NCI-H1436 treated with DMSO at 0.1 percent for 48 hours (cell line): ENCODE measurements at places on chromosomes 2 and 18.

DNA sequence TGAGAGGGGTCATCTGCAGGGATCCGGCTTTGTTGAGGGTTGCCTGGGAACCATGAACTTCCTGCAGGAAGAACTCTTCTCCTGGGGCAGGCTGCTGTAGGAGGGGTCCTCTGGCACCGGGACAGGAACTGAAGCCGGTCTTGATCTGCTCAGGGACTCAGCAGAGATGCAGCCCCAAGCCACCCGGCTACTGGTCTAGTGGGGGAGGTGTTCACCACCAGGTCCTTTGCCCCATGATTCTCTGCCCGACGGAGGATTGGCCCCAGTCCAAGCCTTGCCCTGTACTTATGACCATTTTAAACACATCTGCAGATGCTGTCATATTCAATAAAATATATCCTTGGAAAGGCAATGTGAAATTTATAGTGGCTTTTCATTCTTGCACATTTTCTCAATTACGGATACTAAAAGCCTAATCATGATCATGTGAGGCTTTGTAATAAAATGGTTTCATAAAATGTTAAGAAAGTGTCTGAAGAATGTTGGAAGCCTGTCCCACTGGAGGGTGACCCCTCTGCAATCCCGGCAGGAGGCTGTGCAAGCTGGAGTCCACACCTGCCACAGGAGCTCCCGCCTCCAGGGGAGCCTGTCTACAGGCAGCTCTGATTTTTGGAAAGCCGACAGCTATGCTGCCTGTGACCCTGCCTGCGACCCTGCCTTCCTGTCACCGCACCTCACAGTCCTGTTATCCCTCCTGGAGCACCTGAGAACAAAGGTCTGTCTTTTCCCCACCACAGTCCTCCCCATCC, 98.8 kb upstream of the TAF1B start:
- DNase-seq, result no peak

DNA sequence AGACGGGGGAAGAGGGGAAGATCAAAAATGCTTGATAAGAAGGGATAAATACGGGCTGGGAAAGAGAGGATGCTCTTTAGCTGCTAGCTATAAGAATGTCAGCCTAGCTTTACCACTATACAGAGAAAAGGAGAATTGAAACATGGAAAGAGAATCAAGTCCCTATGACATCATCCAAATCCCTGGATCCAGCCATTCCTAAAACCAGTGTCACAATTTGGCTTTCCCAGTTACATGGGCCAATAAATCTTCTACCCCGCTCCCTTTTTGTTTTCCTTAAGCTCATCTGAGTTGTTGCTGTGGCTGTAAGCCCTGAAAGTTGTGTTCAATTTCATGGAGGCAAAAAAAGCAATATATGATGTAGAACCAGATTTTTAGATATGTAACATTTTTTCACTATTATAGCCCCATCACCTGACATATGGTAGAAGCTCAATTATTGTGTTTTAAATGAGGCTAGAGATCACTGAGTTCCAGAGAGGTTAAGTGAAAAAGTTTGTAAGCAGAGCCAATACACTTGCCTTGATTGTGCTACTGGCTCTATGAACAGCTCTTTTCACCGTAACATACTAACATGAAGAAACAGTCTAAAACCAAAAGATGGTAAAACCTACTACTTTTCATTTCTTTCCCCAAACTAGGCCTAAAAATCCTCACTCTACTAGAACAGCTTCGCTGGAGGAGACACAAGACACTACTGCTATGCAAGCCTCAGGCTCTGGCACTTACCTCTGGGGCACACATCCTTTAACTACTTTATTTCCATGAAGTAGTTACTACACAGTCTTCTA, 4.3 kb downstream of the HNRNPLL start:
- no peak for DNase-seq

DNA sequence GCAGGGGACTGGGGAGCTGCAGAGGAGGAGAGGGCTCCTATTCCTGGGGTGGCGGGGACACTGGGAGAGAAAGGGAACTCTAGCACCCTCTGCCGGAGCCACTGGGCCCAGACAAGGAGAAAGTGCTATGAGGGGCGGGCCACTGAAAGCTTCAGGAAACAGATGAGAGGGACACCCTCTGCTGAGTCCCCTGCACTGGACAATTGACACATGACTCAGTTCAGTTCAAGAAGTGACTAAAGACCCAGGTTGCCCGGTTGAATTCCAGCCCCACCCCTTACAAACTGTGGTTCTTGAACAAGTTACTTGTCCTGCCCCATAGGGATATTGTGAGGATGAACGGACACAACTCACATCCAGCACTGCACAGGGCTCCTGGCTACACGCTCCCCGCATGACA, 5.0 kb downstream of the RUFY4 start:
- no peak for DNase-seq

DNA sequence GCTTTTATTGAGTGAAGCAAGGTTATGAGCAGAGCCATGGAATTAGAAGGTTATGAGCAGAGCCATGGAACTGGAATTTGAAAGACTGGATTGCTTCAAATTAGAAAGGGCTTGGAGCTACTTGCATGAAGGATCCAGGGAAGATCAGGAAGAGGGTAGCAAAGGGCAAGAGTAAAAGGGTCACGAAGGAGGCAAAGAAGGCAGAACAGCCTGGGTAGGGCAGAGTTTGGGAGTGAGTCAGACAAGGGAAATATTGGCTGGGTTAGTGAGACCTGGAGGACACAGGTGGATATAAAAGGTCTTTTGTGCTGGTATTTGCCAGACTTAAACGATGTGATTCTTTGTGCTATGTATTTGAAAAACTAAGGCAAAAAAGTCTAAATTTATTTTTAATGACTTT, 65.0 kb downstream of the SEMA4F start:
- no peak for DNase-seq
